ENCODE measurements at places on chromosomes 6 and 20. TPM values are rescaled to one million over a fixed set of nuclear protein-coding genes. Genes with fewer than 3 reads are reported as not detected.
A peak's percentile ranks its signal among the peaks of the same experiment; 100 is the strongest.

DNA sequence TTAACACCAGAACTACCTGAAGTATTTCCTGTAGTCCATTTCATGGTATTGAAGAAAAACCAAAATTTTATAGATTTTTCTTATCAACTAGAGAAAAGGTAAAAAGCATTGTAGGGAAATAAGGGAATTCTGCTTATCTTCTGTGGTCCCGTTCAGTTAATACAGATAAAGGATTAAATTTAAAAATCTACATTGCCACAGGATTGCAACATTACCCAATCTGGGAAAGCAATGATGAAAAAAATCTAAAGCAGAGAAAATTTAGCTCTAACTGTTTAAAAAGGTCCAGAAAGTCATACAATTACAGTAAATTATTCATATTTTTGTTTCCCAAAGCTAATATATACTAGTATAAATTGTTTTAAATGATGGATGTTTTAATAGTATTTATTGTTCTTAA is 18.0 kb downstream of the POLH start:
- DNase-seq = no peak

DNA sequence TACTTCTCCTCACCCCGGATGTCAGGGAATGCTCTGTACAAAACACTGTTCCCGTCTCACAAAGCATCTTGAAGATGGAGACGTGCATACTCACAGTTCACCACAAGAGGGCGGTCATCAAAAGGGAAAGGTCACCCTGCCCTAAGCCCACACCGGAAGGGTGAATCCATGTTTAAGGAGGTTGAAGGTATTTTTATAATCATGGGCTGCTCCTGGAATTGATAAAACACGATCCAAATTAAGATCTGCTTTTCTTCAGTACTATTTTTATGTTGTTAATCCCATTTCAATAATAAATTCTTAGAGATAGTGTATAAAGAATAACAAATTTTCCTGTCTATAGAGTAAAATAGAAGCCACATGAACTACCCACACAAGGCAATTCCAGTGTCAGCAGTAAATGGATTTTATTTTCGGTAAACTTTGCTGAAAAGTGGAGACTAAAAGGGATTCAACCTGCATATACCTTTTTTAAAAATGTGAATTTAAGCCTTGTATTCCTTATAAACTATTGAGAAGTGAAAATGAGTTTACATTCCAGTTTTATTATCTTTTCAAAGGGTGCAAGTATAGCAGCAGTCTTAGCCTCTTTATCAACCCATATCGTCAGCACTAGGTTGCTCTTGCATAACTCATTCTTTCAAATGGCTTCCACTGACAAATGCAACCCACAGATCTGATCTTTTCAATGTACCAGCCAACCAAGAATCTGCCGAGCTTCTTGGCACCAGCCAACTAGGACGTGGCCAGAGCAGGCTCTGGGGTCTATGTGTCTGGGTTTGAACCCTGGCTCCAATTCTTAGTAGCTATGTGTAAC is 79.7 kb upstream of the MBOAT1 start:
- DNase-seq = peak; percentile 66

MAP7 gene
- polyA plus RNA-seq = 17.9 TPM

GDAP1L1 gene
- 0.53 TPM for polyA plus RNA-seq

- DNase-seq = no peak
These were observed 5.6 kb upstream of the RBCK1 start for GRCh38 chr20:402496-402885.

- DNase-seq = peak; percentile 95
These were observed 3.6 kb upstream of the MDFI start for GRCh38 chr6:41634657-41635056.

All from left lung (tissue), 14 donors.